ENCODE measurements at places on chromosomes 4 and X.

GRCh38 chr4:1763550-1764080 lies 29.5 kb upstream of the FGFR3 start:
- DNase-seq, result peak; percentile 86

- DNase-seq, result no peak
Measured at GRCh38 chr4:41814565-41814964, 66.0 kb upstream of the PHOX2B start.

DNA sequence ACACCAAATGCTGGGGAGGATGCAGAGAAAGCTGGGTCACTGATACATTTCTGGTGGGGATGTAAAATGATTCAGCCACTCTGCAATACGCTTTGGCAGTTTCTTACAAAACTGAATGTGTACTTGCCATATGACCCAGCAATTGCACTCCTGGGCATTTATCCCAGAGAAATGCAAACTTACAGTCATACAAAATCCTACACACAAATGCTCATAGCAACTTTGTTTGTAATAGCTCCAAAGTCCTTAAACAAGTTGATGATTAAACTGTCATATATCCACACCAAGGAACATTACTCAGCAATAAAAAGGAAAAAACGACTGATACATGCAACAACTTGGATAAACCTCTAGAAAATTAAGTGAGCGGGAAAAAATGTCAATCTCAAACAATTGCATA lies 12.3 kb downstream of the MID1 start:
- no peak for DNase-seq

DNA sequence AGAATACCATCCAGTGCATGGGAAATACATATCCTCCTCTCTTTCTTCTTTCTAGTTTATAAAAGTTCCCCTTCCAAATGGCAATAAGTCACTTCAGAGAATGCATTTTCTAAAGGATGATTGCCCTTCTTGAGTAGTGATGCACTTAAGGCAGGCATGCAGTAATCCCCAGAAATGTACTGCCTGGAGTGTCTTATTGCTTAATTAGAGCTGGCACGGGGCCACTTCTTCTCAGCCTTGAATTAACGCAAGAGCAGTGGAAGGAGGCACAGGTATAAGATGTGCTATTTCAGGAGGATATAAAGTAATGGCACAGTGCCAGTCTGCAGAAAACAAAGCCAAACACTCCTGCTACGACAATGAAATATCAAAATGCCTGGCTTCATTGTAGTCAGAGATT lies 371.4 kb upstream of the FAM241A start:
- DNase-seq, result peak; percentile 6

DNA sequence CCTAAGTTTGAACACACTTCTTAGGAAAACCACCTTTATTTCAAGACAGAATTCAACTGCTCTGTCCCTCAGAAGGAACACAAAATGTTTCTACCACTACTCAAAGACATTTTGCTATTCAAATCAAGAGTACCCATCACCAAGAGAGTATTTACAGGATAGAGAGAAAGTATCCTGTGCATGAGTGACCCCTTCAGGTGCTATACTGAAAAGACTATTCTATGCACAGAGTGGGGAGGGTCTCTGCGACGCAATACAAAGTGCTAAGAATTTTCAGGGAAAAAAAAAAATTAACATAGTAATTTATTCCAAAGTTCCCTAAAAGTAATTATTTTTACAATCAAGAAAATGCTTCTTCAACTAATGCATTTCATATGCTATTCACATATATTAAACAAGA lies 346.4 kb upstream of the FAM241A start:
- peak; percentile 18 for DNase-seq

- no peak for DNase-seq
Measured at GRCh38 chrX:136620780-136621179, 27.2 kb upstream of the CD40LG start.

- no peak for DNase-seq
Measured at GRCh38 chr4:185567381-185568376, 32.4 kb upstream of the PDLIM3 start.
